ENCODE measurements at places on chromosomes 7 and 10.
A peak's percentile ranks its signal among the peaks of the same experiment; 100 is the strongest.

DNA sequence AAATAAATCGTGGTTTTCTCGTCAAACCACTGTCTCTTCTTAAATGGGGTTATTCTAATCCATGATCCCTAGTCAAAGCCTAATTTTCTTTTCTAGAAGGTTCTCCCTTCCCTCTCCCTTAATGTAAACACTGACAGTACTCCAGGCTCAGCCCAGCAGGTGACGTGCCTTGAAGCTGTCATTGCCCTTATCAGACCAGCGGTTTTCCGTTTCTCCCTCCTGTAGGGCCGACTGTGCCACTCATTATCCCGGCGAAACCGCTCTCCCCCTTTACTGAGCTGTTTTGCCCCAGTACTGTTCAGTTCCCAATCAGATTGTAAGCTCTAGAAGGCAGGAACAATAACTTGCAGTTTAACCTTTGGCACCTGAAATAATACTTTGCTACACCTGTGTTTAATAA is 153.5 kb upstream of the RHEB start:
- no peak for DNase-seq

DNA sequence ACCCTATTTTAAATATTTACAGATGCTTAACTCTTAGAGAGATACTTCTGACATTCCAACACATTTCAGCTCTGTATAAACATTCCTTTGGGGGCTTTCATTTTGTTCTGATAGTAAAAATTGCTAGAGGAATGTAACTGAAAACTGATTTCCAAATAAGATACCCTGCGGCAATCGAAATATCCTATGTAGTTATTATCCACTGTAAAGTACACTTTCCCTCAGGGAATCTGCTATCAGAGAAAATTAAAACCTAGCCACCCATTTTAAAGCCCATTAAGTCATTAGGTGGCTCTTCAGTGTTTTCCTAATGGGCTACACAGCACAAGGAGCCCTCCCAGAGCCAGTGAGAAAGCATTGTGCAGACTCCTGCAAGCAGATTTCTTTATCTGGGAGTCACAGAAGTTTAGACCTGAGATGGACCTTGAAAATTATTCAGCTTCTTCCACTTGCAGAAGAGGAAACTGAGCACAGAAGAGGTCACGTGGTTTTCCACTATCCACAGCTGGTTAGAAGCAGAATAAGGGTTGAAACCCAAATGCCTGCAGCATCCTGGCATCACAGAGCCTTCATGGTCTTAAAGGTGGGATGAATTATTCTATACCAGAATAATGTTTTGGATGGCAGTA is 12.6 kb upstream of the CPVL start:
- DNase-seq, result no peak

DNA sequence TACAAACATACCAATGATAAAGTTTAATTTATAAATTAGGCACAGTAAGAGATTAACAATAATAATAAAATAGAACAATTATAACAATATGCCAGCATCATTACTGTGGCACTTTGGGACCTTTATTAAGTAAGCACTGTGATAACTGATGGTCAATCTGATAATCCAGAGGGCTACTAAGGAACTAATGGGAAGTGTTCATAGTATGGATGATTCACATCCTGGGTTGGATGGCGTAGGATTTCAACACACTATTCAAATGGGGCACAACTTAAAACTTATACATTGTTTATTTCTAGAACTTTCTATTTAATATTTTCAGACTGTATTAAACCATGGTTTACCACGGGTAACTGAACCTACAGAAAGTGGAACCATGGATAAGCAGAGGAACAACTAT is 90.8 kb downstream of the KIF20B start:
- no peak for DNase-seq

DNA sequence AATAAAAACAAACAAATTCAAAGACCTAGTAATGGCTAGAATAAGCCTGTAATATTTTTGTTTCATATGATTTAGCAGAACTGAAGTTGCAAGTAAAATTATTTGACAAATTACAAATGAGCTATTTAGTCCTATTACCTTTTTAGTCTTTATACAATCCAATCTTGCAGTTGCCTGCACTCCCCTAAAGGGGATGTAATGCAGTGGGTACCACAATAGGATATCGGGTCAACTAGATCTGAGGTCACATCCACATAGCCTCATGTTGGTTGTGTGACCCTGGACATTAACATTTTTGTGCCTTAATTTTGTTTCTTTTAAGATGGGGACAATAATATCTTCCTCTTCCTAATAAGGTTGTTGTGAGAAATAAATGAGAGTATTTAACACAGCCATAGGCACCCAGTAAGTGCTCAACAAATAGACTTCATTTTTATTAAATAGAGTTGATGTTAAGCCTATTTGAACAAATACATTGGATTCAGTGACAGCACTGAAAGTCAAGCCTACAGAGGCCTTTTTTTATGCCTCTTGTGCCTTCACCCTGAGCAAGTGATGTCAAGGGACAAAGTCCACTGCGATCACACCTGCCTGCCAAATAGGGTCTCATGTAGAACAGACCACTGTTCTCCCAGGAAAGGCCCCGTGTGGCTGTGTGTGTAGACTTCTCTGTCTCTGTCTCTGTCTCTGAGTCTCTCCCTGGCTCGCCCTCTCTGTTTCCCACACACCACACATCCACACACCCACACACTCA is 124.8 kb downstream of the EVX1 start:
- no peak for DNase-seq

GRCh38 chr10:33376976-33377657 is 42.6 kb upstream of the NRP1 start:
- DNase-seq, result no peak

- DNase-seq, result peak; percentile 82
These were observed 14.8 kb downstream of the ADAM8 start for GRCh38 chr10:133261726-133262325.

GRCh38 chr10:128851726-128852125 is 615.3 kb upstream of the MGMT start:
- DNase-seq, result no peak

DNA sequence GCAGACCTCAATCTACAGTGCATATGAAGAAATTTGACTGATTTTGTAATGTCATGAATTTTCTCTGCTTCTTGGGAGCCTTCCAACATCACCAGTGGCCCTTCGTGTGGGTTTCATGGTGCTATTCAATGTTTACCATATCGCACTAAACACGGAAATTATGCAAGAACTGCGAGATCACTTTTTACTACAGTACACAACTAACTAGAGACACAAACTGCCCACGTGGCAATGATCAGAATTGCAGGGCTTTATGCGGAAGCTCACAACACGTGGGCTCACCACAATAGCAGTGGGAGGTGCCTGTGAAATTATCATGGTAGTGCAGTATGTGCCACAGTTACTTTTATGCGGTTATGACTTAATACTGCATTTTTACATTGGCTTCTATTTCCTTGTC is 449.7 kb upstream of the KLF6 start:
- peak; percentile 89 for DNase-seq

DNA sequence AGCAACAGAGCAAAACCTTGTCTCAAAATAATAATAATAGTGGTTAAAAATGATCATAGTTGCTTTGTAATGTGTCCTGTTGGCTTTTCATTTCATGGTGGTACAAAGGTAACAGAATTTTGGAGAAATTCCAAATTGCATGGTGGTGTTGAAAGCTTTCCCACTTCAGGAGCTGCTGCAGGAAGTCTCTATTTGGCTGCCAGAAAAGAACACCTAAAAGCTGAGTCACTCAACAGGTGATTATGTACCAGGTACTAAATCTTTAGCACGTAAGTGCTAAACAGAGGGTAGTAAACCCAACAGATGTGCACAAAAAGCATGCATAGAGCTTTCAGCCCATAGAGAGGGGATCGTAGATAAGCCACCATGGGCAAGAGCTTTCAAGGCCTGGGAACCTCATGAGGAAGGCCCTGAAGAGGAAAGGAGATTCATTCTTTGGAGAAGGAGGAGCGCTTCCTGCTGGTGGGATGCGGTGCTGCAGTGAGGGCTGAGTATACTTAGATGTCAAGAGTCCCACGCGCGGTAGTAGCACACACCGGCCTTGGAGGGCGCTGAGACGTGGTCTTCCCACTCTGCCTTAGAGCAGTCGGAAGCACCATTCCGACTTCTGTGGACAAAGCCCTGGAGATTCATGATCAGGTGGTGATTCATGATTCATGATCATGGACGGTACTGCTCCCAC is 118.7 kb downstream of the RALA start:
- peak; percentile 55 for DNase-seq

- DNase-seq, result no peak
These were observed 60.8 kb downstream of the CRTAC1 start for GRCh38 chr10:97969538-97970079.

DNA sequence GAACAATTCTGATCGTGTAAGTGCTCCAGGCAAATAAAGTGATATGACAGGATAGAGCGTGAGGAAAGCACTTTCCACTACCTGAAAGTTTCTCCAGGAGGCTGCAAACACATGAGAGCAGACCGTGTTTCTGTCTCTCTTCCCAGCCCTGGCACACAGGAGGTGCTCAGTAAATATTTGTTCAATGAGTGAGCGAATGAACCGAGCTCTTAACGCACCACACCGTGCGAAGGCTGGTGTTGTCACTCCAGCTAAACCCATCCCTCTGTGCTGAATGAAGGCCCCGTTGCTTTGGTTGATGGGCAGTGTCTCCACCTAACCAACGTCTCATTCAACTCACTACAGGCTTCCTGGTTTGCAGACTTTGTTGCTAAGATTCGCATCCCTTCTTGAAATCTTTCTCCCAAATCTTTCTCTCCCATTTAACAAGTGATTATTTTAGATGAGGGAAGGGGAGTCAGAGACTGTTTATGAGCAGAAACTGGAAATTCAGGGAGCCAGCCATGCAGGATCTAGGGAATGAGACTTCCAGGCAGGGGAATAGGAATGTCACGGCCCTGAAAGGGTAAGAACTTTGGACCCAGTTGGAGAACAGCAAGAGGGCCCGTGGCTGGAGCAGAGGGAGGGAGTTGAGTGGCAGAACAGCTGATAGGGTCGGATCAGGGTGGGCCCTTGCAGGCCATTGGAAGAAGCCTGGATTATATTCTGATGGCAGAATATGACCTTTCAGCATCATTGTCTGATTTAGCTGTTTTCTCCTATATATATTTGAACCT is 282.6 kb downstream of the CAMK1D start:
- no peak for DNase-seq

DNA sequence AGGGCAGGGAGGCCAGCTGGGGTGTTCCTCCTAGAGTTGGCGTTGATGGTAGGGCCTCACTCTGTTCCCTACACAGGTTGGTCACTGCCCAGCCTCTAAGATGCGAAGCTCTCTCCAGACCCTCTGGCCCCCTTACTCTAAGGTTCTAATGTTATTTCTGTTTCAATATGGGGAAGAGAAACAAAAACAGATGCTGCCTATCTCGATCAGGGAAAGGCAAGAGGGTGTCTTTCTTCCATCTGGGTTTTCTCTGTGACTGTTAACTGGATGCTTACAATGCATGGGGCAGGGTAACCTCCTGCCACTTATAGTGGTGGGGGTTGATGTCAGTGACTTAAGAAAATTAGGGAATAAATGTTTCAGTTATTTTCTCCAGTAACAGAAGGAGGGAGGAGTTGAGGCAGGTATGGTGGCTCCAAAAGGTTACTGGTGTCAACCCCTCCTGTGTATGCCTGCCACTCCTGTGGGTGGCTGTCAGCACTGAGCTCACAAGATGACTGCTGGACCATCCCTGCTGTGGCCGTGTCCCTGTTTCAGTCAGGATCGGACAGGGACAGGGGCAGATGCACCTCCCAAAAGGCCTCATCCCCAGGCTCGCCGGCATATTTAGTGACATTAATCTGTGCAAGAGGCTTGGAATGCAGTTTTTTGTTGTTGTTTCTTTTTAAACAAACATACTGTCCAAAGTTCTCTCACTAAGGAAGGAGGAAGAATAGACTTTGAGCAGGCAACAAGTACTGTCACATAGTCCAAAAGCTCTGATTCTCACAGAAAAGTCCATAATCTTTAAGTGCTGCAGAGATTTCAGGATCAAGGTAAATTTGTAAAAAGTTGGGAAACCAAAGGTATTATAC is 39.6 kb upstream of the SYPL1 start:
- no peak for DNase-seq

DNA sequence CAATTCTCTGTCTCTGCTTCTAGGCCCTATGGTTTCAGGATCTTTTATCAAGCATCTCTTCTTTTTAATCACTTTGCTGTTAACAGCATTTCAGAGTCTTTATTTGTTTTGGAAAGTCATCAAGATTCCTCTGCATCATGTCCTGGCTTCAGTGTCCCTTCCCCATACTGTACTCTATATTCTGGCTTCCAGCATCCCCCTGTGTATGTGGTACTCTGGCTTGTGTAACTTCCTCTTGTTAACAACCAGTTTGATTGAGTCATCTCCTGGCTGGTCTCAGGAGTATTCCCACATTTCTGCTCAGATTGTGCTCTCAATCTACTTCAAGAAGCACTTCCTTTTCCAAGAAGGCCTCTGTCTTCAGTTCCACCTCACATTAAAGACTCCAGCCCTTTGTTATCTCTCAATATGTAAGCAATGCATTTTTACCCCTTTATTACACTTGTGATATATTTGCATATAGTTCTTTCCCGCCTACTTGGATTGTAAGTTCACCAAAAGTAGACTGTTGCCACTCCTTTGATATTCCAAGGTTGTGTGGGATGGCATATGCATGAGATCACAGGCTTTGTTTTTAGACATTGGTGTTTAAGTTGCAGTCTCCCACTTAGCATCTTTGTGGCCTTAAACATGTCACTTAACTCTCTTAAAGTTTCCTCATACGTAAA is 15.1 kb upstream of the ATE1 start:
- DNase-seq, result no peak

DNA sequence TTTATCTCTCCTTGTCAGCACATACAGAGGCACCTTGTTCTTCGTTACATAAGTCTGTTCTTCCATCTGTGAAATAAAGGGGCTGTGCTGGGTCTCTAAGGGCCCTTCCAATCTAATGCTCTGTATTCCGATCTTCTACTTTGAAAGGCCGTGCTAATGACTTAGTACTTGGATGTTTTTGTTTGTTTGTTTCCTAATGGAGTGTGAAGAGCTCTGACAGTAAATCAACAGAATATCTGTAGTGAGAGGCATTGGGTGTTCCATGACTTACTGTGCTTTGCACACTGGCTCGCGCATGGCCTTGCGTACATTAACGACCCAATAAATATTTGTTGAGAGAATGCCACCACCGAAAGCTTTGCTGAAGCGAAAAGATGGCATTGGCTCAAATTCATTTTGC is 162.1 kb downstream of the CHN2 start:
- DNase-seq, result no peak

- DNase-seq, result no peak
These were observed 8.7 kb upstream of the PLXNA4 start for GRCh38 chr7:132584796-132585494.

DNA sequence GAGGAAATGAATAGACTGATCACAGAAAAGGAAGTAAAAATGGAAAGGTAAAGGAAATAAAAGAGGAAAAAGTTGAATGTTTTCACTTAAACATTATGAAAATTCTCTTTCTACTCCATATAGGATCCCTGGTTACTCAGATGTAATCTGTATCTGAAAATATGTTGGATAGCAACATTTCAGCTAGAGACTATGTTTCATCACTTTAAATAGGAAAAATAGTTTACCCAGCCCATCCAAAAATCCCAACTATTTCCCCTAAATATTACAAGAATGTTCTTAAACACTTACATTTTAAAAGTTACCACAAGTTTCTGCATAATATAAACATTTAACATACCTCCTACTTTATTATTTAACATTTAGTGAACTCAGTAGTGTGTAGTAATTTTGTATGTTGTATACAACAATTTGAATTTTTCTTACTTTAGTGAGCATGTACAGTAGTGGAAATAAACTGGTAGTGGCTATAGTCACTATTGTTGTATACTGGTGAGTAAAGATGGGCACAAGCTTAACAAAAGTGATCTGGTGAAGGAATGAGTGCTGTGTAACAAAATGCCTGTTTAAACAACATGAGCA is 27.1 kb downstream of the SLF2 start:
- no peak for DNase-seq

All from CD8-positive, alpha-beta T cell (primary cell).